M059J (cell line): ENCODE measurements at places on chromosomes 13 and 19. TPM values are rescaled to one million over a fixed set of nuclear protein-coding genes. Genes with fewer than 3 reads are reported as not detected.
A peak's percentile ranks its signal among the peaks of the same experiment; 100 is the strongest.

DNA sequence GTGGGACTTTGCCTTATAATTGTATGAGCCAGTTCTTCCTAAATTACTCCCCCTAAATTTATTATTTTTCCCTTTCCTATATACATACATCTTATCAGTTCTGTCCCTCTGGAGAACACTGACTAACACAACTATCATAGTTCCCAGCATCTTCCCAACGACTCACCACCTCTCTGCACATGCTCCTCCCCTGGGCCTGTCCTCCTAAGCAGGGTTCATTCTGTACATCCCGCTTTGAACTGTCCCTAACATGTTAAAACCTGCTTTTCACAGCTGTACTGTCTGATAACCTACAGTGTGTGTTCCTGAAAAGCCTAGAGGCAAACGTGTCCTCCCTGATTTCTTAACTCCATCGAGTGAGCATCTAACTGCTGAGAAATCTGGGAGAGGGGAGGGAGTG, 141.7 kb downstream of the EFNB2 start:
- no peak for DNase-seq

DNA sequence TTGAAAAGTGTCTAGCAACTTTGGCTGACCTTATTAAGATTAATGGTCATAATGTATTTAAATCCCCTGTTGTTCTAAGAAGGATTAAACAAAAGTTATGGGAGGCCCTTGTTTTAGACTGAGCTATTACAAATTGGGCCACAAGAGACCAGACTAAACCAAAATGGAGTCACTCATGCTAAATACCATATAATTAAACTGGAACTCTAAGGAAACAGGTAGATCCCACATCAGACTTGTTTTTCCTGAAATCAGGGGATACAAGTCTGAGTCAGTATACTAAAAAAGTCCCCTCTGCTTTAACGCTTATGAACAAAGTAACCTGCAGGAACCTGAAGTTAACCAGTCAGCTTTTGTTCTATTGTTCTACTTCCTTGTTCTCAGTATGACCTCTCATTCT, 305.9 kb upstream of the SGCG start:
- DNase-seq = no peak

GRCh38 chr13:27283906-27284493, 13.4 kb downstream of the RASL11A start:
- DNase-seq = peak; percentile 60

- DNase-seq = peak; percentile 10
Measured at GRCh38 chr13:77176350-77176749, 149.4 kb upstream of the FBXL3 start.

DNA sequence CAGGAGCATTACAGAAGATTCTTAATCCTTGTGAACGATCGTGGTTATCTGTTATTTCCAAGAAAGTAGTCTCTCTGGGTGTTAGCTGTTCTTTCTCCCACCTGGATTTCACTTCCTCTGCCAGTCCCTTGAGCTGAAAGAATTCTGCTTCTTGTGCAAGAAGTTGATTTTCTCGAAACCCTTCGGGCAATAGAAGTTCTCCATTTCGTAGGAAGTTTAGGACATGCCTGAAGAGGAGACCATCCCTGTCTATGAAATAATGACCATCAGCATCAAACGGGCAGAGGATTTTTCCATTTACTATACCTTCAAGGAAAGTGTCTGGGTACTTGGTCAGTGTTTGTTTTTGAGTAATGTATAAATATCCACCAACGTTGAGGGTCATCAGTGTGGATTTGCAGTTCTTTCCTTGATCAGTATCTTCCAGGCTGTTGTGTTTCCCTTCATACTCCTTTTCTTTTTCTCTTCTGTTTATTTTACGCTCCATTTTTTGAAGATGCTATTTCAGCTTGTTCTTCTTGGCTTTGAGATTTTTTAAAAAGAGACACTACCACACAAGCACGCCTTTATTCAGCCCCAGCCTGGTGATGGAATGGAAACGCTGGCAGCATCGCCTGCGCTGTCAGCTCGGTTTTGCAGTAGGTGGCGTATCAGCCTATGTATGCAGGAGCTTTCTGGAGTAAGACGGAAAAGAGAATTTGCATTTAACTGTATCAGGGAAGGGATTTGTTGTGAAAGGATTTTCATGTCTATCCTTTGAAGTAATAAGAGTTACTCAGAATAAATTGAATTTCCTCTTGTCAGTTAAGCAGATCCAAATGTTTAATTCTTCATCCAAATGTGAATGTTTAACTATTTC, 6.5 kb downstream of the KCTD4 start:
- DNase-seq = no peak

- DNase-seq = no peak
Measured at GRCh38 chr13:75843991-75844390, 207.9 kb downstream of the LMO7 start.

- no peak for DNase-seq
Measured at GRCh38 chr13:92346046-92346445, 880.6 kb upstream of the GPC6 start.

The ZNF442 gene
- 2.8 and 3.8 TPM in 2 replicates for total RNA-seq

The F10 gene
- 0.10 TPM in 1 of 2 replicates, not detected in the other for total RNA-seq

GRCh38 chr19:54333586-54334298, 5.2 kb downstream of the LILRA4 start:
- no peak for DNase-seq

DNA sequence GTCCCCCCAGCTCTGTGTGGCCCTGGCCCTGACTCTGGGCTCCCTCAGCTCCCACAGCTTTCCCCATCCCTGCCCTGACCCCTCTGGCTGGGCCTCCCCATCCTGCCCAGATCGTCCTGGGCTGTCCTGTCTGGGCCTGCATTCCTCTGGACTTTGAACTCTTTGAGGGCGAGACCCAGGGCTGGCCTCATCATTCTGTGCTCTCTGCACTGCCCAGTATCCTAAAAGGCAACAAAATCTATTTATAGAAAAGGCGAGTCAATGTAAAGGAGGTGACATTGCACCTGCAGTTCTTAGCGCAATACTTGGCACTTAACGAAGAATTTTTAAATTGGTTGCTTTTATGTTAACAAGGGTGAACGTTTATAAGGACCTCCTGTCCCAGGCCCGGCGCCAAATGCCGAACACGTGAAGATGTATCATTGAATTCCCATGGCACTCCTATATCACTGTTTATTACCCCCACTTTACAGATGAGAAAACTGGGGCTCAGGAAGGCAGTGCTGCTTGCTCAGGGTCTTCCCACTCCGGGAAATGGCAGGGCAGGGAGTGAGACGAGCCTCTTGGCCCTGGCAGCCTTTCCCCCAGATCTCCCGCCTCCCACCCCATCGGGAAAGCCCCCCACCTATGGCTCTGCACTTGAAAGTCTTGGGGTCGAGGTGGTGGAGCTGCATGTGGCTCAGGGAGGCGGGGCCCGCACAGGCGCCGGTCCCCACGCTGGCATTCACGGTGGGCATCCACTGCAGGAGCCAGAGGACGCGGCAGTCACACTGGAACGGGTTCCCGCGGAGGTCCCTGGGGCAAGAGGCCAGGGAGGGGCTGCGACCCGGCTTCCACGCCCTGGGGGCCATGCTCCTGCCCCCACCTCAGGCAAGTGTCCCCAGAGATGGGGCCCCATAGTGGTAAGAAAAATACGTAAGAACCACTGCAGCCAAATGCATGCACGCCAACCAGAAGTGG, 3.8 kb downstream of the LGI4 start:
- DNase-seq = no peak

- no peak for DNase-seq
Measured at GRCh38 chr13:101217086-101217485, 199.2 kb downstream of the NALCN start.

GRCh38 chr19:32646556-32646955, 28.4 kb downstream of the ANKRD27 start:
- no peak for DNase-seq

The FGF14 gene
- not detected in 2 replicates for total RNA-seq

DNA sequence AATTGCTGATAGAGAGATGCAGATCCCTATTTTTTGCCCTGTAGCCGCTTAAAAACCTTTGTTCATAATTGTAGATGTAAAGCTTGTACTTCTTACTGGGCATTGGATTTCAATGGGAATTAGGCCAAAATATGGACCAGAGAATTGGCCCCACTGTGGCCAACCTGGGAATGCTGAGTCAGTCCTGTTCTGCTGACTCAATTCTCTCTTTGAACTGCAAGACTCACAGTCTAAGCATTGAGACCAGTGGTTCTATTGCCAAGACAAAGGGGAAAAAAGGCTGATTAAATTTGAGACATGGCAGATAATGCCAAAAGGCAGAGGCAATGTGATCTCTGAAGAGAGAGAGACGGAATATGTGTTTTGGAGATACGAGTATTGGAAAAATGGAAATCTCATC, 72.5 kb upstream of the UBL3 start:
- DNase-seq = peak; percentile 80

DNA sequence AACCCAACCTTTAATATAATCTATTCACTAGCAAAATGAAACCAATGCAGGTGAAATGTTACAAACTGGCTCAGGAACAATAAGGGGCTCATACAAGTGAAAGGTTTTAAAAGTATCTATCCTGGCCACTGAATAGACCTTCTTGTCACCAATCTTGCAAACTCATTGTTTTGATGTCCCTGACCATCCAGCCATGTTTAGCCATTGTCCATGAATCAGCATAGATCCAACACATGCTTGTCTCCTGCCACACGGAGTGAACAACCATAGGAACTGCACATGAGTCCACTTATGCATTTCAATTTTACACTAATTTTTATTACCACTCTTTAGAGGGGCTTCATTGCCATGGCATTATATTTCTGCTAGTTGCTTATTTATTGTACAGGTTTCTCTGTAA, 331.4 kb downstream of the GPC5 start:
- DNase-seq = no peak

DNA sequence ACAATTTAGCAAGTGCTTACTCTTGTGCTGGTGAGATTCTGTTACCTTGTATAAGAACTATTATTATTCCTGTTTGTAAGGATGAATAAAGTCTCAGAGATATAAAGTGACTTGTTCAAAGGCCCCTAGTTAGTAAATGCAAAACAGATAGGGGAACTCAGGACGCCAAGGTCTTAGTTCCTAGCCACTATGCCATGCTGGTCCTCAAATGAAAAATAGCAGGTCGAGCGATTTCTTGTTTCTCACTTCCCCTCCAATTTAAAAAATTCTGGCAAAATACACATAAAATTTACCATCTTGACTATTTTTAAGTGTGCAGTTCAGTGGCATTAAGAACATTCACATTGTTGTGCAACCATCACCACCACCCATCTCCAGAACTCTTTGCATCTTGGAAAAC, 1.1 kb downstream of the TECR start:
- no peak for DNase-seq

The ZIC5 gene
- total RNA-seq = 0.07 TPM in 1 of 2 replicates, not detected in the other

GRCh38 chr13:32905864-32906180, 110.4 kb upstream of the KL start:
- peak; percentile 27 for DNase-seq

- no peak for DNase-seq
Measured at GRCh38 chr13:92574499-92574898, 652.1 kb upstream of the GPC6 start.

The ACP5 gene
- 0.39 and 0.76 TPM in 2 replicates for total RNA-seq

The UQCR11 gene
- total RNA-seq = 87.1 and 105 TPM in 2 replicates

GRCh38 chr13:88656751-88657150, 985.6 kb downstream of the SLITRK5 start:
- no peak for DNase-seq

DNA sequence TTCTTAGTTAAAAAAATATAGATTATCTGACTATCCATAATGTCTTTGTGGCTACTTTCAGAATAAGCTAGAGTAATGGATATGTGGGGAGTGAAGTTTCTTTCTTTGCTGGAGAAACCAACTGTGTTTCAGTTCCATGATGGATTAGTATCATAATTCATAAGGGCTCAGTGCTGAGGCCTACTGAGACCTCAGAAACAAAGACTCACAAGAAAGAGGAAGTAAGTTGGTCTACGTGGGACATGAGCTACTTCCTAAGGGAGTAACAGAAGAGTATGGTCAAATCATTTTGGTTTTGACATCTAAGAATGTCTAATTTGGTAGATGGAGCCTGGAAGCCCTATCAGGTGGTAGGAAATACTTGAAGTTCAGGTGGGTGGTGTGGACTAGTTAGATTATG, 99.0 kb upstream of the HTR2A start:
- DNase-seq = no peak

DNA sequence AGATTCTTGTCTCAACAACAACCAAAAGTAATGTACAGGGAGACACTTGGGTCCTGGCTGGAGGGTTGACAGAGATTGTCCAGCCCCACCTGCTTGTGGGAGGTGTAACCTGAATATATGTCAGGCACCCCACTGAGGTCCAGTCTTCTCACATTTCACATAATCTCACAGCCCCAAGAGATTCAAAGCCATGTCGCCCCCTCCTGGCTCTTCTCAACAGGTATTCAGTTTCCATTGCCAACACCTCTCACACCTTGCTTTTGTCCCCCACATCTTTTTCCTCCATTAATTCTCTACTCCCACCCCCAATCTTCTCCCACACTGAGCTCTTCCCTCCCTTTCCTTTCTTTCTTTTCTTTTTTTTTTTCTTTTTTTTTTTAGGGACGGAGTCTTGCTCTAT, 11.2 kb downstream of the UNC13A start:
- DNase-seq = peak; percentile 13

GRCh38 chr19:31470952-31471351, 121.7 kb upstream of the TSHZ3 start:
- no peak for DNase-seq

DNA sequence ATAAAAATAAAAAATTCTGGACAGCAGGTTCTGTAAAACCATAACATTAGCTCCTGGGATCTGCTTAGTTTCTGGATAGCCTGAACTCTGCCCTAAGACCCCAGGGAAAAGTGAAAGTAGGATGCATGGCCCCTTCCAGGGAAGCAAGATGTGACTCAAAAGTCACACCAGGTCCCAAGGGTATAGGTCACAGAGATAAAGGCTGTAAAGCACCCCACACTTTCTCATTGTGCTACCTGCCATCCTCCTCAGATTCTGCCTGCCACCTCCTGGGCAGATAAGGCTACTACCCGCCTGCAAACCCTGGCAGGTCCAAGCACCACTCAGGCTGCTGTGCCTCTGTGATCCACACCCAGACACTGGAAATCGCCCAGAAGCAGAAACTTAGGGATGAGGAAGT, 20.6 kb downstream of the FFAR2 start:
- peak; percentile 40 for DNase-seq

DNA sequence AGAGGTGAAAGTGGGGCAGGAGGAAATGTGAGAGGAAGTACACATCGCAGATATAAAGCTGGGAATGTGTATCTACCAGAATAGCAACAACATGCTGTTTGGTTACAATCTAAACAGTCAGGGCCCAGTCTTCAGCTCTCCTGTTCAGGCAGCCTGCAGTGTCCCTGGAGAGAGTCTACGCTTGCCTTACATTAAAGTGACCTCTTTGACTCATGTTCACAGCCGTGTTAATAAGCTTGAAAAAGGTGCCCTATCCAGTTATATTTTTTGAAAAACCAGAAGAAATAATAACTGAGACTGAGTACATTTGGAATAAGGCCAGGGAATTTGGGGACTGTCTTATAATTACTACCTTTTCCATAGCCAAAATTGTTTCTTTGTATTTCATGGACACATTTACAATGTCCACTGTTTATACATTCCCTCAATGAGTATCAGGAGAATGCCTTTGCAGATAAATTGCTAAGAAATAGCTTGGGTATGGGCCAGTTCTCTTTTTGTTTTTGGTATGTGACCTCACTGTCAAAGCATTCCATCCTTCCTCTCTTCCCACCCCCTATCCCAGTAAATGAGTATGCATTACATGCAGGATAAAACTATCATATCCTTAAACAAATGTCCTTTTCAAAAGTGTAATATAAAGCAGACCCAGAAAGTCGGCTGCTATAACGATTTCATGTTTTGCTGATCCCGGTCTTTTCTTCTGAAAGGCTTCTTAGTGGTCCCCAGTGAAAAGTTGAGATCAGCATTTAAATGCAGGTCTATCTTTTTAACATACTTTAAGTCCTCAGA, 82.6 kb downstream of the PCDH9 start:
- no peak for DNase-seq

GRCh38 chr19:39074942-39075341, 9.2 kb upstream of the ACP7 start:
- DNase-seq = no peak
